Activated CD4-positive, alpha-beta memory T cell treated with anti-CD3 and anti-CD28 coated beads, Interleukin-2, amount 10 ng/mL, durations not matched to agents 7 days and 5 days (primary cell): ENCODE measurements at places on chromosomes 3 and 15. TPM values are rescaled to one million over a fixed set of nuclear protein-coding genes. Genes with fewer than 3 reads are reported as not detected.

DNA sequence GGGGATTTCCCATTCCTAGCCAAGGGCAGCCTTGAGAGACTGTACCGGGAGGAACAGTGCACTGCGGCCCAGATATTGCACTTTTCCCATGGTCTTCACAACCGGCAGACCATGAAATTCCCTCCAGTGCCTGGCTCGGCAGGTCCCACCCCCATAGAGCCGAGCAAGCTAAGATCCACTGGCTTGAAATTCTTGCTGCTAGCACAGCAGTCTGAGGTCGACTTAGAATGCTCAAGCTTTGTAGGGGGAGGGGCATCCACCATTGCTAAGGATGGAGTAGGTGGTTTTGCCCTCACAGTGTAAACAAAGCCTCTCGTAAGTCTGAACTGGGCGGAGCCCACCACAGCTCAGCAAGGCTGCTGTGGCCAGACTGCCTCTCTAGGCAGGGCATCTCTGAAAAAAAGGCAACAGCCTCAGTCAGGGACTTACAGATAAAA lies 156.3 kb downstream of the FRMD5 start:
- no peaks in the 10 kb centered on the region for H3K4me1 ChIP-seq
- DNase-seq = no peak
- no peak overlapping the region for H3K27ac ChIP-seq
- peaks cover 54% of the 10 kb centered on the region for H3K27me3 ChIP-seq
- H3K36me3 ChIP-seq = no peaks in the 10 kb centered on the region

AMOTL2 gene
- total RNA-seq = not detected

DNA sequence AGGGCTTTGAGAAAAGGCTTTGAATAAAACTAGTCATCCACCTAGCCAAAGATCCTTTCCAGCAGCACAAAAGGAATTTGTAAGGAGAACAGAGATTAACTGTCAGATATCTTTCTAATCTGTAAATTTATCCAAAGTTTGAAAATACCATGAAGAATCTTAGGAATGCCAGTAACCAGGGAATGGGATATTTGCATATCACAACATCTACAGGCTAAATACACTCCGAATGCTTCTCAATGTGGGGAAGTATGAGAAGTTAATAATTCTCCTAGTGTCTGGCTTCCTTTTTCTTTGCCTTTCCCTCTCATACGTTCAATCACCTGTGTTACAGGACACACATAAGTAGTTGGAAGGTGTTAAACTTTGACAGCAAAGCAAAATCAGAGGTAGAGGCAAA lies 7.8 kb downstream of the ANAPC13 start:
- no peak overlapping the region for H3K27ac ChIP-seq
- H3K36me3 ChIP-seq = peaks cover 44% of the 10 kb centered on the region
- no peaks in the 10 kb centered on the region for H3K27me3 ChIP-seq
- no peak for DNase-seq

MIX23 gene
- total RNA-seq = 29.0 TPM

CMC1 gene
- 21.0 TPM for total RNA-seq

GRCh38 chr3:133273346-133273745 lies 126.5 kb upstream of the BFSP2 start:
- no peak for DNase-seq
- H3K4me3 ChIP-seq = no peak overlapping the region
- no peaks in the 10 kb centered on the region for H3K4me1 ChIP-seq

DNA sequence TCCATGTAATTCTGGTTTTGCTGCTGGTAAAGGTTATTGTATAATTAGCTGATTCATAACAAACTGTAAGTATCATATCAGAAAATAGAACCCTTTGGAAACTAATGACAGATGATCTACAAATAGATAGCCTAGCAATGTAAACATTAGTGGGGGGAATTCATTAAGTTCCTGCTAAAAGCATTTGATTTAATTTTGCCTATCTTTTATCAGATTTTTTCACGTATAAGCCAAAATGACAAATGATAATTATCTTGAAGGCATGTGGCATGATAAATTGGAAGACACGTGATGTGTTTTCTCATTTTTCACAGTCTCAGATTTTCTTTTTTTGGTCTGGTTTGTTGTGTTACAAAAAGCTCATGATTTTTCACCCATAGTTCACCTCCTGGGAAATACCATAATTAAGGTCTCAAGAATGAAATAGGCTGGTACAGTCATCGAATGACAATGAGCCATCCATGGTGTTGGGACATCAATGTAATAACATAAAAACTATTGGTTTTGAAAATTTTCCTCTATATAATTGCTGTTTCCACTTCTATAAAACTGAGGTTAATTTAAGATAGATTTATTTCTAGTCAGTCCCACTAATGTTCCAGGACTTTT lies 325.9 kb upstream of the TBL1XR1 start:
- H3K27me3 ChIP-seq = no peaks in the 10 kb centered on the region
- no peak overlapping the region for H3K4me3 ChIP-seq
- H3K4me1 ChIP-seq = no peaks in the 10 kb centered on the region
- H3K36me3 ChIP-seq = peaks cover 4% of the 10 kb centered on the region
- H3K27ac ChIP-seq = no peak overlapping the region

GRCh38 chr3:172034786-172035685 lies 4.3 kb upstream of the FNDC3B start:
- H3K27me3 ChIP-seq = no peaks in the 10 kb centered on the region
- H3K27ac ChIP-seq = no peak overlapping the region
- peaks cover 3% of the 10 kb centered on the region for H3K36me3 ChIP-seq
- no peak for DNase-seq
- no peak overlapping the region for H3K4me3 ChIP-seq

ZCWPW2 gene
- 0.48 TPM for total RNA-seq

DNA sequence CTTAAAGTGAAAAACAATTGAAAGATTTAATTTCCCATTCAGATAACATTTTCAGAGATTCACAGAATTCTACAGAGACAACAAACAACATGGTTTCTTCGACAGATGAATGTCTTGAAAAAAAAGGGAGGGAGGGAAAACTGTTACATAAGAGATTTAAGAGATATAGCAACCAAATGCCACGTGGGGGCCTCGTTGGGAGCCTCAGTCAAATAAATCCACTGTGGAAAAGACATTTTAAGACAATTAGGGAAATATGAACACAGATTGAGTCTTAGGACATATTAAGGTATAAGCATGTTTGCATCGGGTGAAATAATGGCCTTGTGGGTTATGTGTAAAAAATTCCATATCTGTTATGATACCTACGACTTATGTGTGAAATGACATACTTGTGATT lies 5.0 kb upstream of the PRRT3 start:
- H3K4me1 ChIP-seq = peaks cover 5% of the 10 kb centered on the region
- no peak for DNase-seq
- H3K4me3 ChIP-seq = no peak overlapping the region
- no peaks in the 10 kb centered on the region for H3K27me3 ChIP-seq
- H3K27ac ChIP-seq = no peak overlapping the region

DNA sequence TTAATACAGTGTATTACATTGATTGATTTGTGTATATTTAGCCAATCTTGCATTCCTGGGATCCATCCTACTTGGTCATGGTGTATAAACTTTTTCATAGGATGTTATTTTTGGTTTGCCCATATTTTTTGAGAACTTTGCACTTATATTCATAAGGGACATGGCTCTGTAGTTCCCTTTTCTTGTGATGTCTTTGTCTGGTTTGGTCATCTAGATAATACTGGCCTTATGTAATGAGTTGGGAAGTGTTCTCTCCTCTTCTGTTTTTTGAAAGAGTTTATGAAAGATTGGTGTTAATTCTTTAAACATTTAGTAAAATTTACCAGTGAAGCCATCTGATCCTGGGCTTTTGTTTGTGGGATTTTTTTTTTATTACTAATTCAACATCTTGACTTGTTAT lies 9.6 kb downstream of the CHST13 start:
- H3K4me3 ChIP-seq = no peak overlapping the region
- H3K27me3 ChIP-seq = peaks cover 12% of the 10 kb centered on the region
- no peak overlapping the region for H3K27ac ChIP-seq

DNA sequence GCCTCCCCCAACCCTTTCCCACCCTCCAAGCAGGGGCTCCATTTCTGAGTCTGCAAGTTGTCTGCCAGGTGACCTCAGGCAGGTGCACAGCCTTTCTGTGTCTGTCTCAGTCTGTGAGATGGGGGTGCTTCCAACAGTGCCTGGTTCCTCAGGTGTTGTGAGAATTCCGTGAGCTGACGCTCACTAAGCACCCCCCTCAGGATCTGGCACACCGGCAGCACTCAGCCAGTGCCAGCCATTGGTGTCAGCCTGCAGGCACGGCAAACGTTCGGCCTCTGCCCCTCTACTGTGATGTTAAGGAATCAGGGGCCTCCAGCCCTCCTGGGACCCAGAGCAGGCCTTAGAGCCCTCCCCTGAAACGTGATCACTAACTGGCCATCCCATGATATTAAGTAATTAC lies 2.4 kb downstream of the KLF15 start:
- no peaks in the 10 kb centered on the region for H3K36me3 ChIP-seq
- H3K27ac ChIP-seq = no peak overlapping the region
- H3K4me3 ChIP-seq = no peak overlapping the region
- H3K4me1 ChIP-seq = peaks cover 12% of the 10 kb centered on the region
- H3K27me3 ChIP-seq = peaks cover 34% of the 10 kb centered on the region

DNA sequence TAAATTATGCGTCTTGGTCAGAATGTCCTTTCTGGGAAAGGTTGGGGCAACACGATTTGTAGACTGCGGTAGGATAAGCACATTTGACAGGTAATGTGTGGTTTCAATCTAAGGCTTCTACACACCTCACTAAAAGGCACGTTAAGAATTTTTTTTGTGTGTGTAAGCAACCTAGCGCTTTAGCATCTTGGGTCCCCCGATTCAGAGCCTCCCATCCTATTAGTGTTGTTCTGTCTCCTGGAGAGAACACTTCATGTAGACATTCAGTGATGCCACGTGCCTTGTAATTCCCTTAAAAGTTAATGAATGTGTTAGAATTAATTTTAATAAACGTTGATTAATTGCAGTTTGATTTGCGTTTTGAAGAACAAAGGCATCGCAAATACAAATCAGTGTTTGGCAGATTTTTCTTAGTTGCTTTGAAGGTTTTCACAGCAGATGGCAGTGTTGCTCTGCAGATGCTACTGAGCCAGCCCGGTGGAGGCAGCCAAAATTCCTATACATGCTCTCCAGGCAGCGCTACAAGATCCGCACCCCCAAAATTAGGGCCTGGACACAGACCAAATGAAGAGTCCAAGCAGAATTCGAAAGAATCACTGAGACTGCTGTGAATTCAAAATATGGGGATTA lies 63.5 kb downstream of the OTOL1 start:
- H3K4me1 ChIP-seq = no peaks in the 10 kb centered on the region
- H3K36me3 ChIP-seq = no peaks in the 10 kb centered on the region
- H3K27me3 ChIP-seq = no peaks in the 10 kb centered on the region

DNA sequence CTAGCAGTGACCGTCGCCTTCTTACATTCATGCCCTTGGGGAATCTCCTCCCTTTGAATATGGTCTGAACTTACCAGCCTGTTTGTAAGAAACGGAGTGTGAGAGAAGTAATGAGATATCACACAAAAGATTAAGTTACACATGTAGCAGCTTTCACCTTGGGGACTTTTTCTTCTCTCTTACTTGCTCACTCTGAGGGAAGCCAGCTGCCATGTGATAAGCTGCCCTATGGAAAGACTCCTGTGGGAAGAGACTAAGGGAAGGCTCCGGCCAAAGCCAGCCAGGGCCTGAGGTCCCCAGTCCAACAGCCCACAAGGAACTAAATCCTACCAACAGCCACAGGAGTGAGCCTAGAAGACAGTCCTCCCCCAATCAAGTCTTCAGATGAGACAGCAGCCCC lies 190.4 kb upstream of the TSC22D2 start:
- peaks cover 2% of the 10 kb centered on the region for H3K4me1 ChIP-seq
- H3K27ac ChIP-seq = no peak overlapping the region
- peaks cover 19% of the 10 kb centered on the region for H3K27me3 ChIP-seq
- no peaks in the 10 kb centered on the region for H3K36me3 ChIP-seq
- no peak for DNase-seq

- no peaks in the 10 kb centered on the region for H3K36me3 ChIP-seq
- H3K27ac ChIP-seq = no peak overlapping the region
- H3K4me1 ChIP-seq = peaks cover 28% of the 10 kb centered on the region
- no peak for DNase-seq
- H3K27me3 ChIP-seq = peaks cover 56% of the 10 kb centered on the region
- peak overlapping the region; percentile 27 for H3K4me3 ChIP-seq
These were observed 2.1 kb downstream of the EPHB1 start for GRCh38 chr3:134797057-134797740.

BSN gene
- 0.05 TPM for total RNA-seq

DNA sequence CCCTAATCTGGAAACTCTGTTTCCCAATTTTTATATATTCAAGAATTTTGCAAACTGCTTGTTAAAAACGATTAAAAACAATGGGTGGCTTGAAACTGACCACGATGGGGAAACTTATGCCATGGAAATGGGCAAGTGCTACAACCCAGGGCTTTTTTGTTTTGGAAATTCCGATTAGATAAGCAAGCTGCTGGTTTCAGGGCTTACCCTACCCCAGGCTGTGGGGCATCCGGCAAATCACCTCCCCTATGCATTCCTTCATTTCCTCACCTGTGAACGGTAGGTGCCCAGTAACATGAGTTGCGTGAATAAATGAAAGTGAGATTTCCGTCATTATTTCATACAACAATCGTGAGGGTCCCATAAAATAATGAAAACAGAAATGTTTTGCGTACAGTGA lies 34.3 kb downstream of the ST6GAL1 start:
- H3K4me3 ChIP-seq = no peak overlapping the region
- H3K27ac ChIP-seq = no peak overlapping the region
- H3K36me3 ChIP-seq = peaks cover 73% of the 10 kb centered on the region
- peaks cover 46% of the 10 kb centered on the region for H3K4me1 ChIP-seq
- H3K27me3 ChIP-seq = no peaks in the 10 kb centered on the region

DNA sequence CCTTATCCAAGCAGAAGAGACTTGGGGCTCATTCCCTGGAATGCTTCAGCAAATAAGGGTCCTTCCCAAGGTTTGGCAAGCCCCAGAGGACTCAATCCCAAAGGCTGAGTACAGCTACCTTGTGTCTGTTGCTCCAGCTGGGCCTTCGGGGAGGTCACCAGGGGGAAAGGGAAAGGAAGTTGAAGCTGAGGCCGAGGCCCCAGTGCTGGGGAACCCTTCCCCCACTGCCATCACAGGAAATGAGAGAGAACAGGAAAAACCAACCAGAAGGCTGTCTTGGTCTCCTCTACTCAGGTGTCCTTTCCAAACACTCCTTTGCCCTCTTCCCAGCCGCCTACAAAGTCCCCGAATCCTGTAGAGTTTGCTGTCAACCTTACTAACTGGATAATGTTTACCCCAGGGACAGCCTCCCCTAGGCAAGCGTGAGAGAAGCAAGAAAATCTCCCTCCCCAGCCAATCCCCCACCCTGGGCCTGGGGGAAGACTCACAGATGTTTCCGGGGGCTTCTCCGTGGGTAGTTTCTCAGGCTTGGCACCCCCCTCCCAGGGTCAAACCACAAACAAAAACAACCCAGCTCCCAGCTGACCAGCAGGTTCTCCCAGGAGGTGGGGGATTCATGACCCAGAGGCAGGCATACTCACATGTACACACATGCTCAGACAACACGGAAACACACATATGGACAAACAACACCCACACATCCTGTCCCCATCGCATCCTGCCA lies 5.5 kb downstream of the CSRNP1 start:
- DNase-seq = peak; percentile 69
- peak overlapping the region; percentile 98 for H3K27ac ChIP-seq
- peaks cover 88% of the 10 kb centered on the region for H3K36me3 ChIP-seq
- H3K4me1 ChIP-seq = peaks cover 75% of the 10 kb centered on the region
- peak overlapping the region; percentile 98 for H3K4me3 ChIP-seq

- no peak overlapping the region for H3K4me3 ChIP-seq
- no peak overlapping the region for H3K27ac ChIP-seq
- H3K36me3 ChIP-seq = no peaks in the 10 kb centered on the region
- no peaks in the 10 kb centered on the region for H3K4me1 ChIP-seq
These were observed 36.6 kb upstream of the THSD4 start for GRCh38 chr15:71078506-71079207.
